Activated CD4-positive, alpha-beta T cell treated with anti-CD3 and anti-CD28 coated beads, Interleukin-2, amount 10 ng/mL, durations not matched to agents 7 days and 5 days (primary cell): ENCODE measurements at places on chromosomes 2 and 18. TPM values are rescaled to one million over a fixed set of nuclear protein-coding genes. Genes with fewer than 3 reads are reported as not detected.
A peak's percentile ranks its signal among the peaks of the same experiment; 100 is the strongest.

The SOX11 gene
- not detected for total RNA-seq

DNA sequence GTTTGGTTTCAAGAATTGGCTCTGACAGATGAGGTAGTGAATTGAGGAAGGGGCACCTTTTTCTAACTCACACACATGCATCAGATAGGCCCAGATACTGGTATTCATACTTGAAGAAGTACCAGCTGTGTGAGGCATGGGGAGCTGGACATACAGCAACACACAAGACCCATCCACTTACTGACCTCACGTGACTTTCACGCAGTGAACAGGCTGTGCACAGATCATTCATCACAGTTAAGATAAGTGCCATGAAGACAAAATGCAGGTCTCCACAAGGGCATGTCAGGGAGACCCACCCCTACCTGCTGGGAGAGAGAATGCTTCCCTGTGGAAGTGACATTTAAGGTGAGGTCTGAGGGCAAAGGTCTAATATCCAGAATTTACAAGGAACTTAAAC is 38.6 kb downstream of the SP110 start:
- H3K27ac ChIP-seq, result no peak overlapping the region
- H3K4me3 ChIP-seq, result no peak overlapping the region
- no peak for DNase-seq
- no peaks in the 10 kb centered on the region for H3K4me1 ChIP-seq
- H3K27me3 ChIP-seq, result no peaks in the 10 kb centered on the region
- peaks cover 97% of the 10 kb centered on the region for H3K36me3 ChIP-seq

DNA sequence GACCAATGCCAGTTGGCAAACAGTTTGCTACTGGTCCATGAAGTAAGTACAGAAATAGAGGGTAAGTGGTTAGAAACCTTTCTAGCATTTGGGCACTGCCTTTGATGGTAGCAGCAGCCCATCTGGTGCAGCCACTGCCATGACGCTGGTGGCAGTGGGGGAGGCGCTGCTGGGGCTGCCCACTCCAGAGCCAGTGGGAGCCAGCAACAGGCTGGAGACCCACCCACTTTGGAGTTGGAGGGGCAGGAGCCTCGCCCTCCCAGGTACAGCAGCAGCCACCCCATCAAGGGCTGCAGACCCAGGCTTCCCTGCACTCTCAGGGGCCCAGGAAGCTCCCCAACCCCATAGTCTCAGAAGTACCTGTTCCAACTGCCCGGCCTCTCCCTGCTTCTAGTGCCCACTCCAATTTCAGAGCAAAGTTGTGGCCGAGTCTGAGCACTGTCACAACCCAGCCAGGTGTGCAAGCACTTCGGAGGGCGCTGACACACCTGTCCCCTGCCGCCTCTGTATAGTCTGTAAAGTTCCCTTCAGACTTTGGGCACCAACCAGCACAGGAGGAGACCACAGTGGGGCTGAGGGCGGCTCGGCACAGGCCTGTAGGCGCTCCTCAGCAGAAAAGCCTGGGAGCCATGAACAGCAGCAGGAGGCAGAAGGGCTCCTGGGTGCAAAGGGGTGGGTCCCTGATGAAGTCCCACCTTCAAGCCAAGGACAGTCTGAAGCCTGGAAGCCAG is 125.6 kb upstream of the CCDC150 start:
- H3K36me3 ChIP-seq, result no peaks in the 10 kb centered on the region
- H3K27me3 ChIP-seq, result peaks cover 18% of the 10 kb centered on the region
- no peak overlapping the region for H3K27ac ChIP-seq
- H3K4me3 ChIP-seq, result no peak overlapping the region
- no peak for DNase-seq
- H3K4me1 ChIP-seq, result no peaks in the 10 kb centered on the region

GRCh38 chr2:9187620-9188214 is 18.9 kb upstream of the ASAP2 start:
- H3K36me3 ChIP-seq, result no peaks in the 10 kb centered on the region
- no peaks in the 10 kb centered on the region for H3K4me1 ChIP-seq
- no peak overlapping the region for H3K4me3 ChIP-seq
- peaks cover 4% of the 10 kb centered on the region for H3K27me3 ChIP-seq
- no peak overlapping the region for H3K27ac ChIP-seq
- no peak for DNase-seq

The ACOXL gene
- 0.15 TPM for total RNA-seq

DNA sequence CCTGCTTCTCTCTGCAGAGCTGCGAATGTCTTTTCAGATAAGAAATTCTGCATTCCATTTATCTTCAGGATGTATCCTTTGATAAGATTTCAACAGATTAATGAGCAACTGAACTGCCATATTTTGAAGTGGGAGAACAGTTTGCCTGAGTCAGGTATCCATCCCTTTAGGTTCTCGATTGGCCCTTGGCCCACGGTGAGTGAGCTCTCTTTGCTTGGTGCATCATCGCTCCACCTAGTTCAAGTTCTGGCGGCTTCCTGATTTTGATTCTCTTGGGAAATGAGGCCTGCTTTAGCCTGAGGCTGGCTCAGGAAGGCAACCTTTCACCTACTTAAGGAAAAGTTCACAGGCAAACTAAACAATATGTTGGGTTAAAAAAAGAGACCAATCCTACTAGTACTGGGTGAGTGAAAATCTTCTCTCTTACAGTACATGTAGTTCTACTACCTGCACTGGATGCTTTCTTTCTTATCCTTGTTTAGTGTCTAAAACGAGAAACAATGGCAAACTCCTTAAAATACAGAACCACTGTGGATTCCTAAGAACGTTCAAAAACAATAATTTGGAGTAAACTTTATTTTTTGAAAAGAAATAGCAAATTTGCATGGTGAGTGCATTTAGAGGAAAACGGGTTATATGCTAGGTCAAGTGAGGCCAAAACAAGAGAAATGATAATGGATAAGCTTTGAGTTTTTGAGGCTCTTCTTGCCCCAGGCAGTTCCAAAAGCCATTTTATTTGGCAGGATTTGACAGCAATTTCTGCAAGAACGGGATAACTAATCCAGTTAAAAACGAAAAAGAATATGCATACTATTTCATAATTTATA is 837 bp upstream of the ACSL3 start:
- peak overlapping the region; percentile 73 for H3K4me3 ChIP-seq
- DNase-seq, result no peak
- H3K27me3 ChIP-seq, result peaks cover 8% of the 10 kb centered on the region
- H3K4me1 ChIP-seq, result peaks cover 7% of the 10 kb centered on the region
- no peaks in the 10 kb centered on the region for H3K36me3 ChIP-seq

The SH3BP4 gene
- not detected for total RNA-seq

The NCKAP5 gene
- total RNA-seq, result not detected

DNA sequence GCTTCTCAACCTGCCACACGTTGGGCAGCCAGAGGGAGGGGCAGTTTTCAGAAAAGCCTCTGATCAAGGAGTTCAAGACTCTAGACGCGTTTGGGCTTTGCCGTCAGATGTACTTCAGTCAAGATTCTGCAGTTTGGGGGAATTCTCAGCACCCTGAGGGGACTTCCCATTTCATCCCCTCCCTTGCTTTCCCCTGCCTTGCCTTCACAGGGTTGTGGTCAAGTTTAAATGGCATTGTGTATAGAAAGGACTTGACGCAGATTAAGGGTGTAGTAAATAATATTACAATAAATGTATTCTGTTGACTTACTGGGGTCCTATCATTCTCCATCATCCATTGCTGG is 198.3 kb upstream of the NABP1 start:
- H3K36me3 ChIP-seq, result no peaks in the 10 kb centered on the region
- no peak overlapping the region for H3K27ac ChIP-seq
- H3K27me3 ChIP-seq, result peaks cover 6% of the 10 kb centered on the region
- DNase-seq, result no peak
- H3K4me1 ChIP-seq, result no peaks in the 10 kb centered on the region
- H3K4me3 ChIP-seq, result no peak overlapping the region

The NOL4 gene
- total RNA-seq, result not detected
